ENCODE measurements at places on chromosomes 2 and 18.

GRCh38 chr2:130884503-130884902 lies 47.8 kb downstream of the ARHGEF4 start:
- DNase-seq, result no peak

- DNase-seq, result peak; percentile 11
These were observed 16.8 kb upstream of the LYPD6 start for GRCh38 chr2:149313512-149313972.

- DNase-seq, result no peak
These were observed 23.9 kb downstream of the DOK1 start for GRCh38 chr2:74578408-74578807.

DNA sequence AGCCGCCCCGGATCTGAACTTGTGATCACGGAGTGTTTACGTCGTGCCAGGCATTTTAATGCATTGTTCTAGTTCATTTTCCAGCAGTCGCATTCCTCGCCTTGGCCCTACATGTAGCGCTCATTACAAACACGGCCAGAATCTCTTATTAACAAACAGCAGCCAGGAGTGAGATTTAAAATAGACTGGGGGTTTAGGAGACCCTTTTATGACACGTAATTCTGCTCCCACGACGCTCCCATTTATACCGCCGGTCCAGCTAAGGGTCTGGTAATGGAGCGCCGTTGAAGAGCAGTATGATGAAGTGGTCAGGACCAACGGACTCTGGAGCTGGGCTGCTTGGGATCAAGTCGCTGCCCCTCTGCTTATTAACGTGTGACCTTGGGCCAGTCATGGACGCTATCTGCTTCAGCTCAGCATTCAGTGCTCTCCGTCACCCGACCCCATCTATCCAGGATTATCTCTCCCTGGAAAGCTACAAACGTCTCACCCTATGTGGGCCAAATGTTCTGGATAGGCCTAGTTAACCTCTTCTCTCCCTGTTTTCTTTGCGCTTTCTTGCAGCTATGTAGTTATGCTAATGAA lies 745 bp downstream of the MSH2 start:
- DNase-seq, result no peak

DNA sequence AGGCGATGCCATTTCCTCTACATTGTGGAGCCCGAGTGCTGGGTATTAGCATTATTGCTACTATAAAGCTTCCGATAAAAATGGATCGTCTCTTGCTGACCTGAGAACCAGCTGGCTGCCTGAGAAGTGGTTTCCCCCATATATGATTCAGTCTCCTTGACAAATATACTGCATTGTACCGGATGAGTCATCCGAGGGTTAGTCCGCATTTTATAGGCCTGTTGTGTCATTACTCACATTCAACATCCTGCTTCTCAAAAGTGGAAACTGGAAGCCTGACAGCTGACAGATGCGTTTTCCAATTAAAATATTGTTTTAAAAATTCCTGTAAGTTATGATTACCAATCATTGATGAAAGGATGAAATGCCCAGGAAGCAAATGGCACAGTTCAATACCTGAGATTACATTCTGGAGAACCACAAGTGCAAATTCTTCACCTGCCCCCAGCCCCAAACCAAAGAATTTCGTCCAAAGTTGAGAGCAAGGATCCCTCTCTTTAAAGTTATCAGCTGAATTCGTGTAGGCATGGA lies 65.7 kb downstream of the SPRED2 start:
- DNase-seq, result peak; percentile 89

DNA sequence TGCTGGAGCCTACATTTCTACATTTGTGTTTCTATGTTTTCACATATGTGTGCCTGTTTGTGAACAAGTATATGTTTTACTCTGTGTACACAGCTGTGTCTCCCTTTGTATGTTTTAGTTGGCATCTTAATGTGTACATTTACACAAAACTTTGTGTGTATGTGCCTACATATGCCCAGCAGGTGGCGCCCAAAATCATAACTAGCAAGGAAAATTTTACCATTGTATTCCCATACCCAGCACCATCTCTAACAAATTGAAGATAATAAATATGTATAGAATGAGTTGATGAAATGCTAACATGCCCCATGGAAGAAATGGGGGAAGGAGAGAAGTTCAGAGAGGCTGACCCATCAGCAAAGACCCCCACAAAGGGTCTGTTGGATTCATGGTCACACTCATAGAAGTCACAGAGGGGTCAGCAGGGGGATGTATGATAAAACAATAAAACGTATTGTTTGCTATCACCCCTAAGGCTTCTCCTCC lies 48.1 kb downstream of the PKDCC start:
- DNase-seq, result peak; percentile 61

DNA sequence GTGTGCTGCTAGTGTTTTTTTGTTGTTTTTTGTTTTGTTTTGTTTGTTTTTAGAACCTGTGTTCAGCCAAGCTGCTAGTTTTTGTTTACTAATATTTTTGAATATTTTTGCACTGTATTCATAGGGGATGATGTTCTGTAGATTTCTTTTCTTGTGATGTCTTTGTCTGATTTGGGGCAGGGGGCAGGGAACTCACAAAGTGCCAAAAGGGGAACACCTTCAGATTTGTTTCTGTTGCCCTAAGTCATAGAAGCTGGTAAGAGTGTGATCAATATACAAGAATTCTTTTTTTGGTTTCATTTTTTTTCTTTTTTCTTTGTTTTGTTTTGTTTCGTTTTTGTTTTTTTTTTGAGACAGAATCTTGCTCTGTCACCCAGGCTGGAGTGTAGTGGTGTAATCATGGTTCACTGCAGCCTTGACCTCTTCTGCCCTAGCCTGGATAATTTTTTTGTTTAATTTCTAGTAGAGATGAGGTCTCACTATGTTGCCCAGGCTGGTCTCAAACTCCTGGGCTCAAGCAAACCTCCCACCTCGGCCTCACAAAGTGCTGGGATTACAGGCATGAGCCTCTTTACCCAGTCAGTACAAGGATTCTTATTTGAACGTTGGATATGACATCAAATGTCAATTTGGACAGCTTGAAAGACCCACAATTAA lies 30.7 kb downstream of the TCF23 start:
- no peak for DNase-seq

Data from inflammatory macrophage treated with lipopolysaccharide for 1 hour (primary cell).